ENCODE measurements at places on chromosomes 6 and 20.

DNA sequence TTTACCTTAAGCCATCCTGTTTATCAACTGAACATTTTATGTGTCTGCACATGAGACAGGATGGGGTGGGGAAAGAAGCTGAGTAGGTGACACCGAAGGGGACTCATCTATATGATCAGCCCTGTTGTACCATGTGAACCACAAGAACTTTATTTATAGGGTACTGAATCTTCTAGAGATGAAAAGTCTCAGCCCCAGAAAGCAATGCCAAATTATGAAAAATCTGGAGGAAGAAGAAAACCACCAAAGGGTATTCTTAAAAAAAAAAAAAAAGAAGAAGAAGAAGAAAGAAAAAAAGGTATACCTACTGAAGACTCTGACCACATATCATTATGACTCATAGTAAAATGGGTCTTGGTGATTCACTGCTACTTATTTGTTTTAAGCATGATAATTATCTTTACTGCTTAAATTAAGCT lies 39.8 kb upstream of the HBS1L start:
- DNase-seq = no peak

DNA sequence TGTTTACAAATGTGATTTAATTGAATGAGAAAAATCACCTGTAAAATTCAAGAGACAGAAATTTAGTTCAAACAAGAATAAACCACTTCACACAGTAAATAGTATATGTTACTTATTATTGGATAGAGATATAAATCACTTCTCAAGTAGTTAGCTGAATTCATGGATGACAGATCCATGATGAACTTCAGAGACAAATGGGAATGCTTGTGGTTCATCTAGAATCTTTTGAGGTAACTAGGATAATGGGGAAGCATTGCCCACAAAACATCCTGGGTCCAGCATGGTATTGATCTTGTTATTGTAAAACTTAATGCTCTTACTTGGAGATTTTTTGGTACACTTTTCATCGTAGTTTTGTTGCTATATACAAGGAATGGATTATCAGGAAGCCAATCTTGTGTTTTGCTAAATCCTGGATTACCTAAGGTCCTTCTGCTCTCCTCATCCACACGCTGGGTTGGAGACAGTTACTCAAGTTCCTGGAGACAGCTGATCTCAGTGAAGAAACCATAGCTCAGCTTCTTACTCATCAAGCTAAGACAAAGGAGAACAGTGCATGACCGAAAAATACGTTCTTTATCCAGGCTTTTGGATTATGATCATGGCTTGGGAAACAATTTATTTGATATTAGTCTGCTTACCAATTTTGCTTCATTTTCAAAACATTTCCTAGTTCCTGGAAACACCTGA lies 142.5 kb upstream of the PREP start:
- DNase-seq = peak; percentile 15

GRCh38 chr6:111793711-111794111 lies 79.5 kb downstream of the FYN start:
- DNase-seq = no peak

DNA sequence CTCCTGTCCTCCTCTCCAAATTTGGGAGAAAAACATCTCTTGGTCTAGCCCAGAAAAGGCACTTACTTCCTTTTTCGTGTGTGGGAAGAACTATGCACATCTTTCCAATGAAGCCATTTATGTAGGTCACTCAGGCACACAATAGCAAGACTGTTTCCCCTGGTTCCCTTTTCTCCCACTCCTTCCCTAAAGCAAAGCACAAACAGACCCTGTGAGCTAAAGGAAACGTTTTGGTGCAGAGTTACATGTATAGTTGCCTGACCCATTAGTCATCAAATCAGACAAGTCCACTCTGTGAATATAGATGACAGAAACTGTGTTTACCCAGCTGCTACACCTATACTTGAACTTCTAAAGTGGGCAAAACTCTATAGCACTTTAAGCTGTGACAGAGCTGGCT lies 474.6 kb downstream of the COL12A1 start:
- peak; percentile 74 for DNase-seq

GRCh38 chr6:148203970-148204369 lies 138.7 kb upstream of the SASH1 start:
- peak; percentile 88 for DNase-seq

GRCh38 chr6:105318660-105319059 lies 84.2 kb downstream of the PREP start:
- peak; percentile 77 for DNase-seq

- DNase-seq = peak; percentile 43
Measured at GRCh38 chr6:78251931-78252330, 599.1 kb downstream of the MEI4 start.

DNA sequence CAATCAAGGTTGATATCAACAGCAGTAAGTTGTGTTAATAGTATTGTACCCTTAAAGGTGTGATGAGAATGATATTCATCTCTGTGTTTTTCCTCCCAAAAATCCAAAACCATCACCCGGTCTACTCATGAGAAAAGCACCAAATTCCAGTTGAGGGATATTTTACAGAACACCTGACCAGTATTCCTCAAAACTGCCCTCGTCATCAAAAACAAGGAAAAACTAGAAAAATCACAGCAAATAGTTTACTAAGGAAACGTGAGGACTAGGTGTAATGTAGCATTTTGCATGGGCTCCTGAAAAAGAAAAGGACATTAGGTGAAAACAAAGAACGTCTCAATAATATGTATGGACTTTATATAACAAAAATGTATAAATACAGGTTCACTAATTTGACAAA lies 394.4 kb upstream of the NRSN1 start:
- no peak for DNase-seq

DNA sequence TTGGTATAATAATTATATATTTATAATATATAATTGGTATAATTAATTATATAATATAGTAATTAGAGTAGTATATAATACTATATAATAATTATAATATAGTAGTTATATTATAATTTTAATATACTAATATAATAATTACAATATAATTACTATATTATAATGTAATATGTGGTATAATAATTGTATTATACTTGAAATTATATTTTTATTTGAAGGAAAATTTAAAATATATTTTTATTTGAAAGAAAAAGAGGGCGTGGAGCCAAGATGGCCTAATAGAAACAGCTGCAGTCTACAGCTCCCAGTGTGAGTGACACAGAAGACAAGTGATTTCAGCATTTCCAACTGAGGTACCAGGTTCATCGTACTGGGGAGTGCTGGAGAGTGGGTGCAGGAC lies 365.9 kb downstream of the MMUT start:
- DNase-seq = no peak

- DNase-seq = peak; percentile 86
Measured at GRCh38 chr20:45781391-45781931, 10.2 kb downstream of the WFDC3 start.

- DNase-seq = no peak
Measured at GRCh38 chr6:43386492-43386891, 17.0 kb upstream of the ZNF318 start.

DNA sequence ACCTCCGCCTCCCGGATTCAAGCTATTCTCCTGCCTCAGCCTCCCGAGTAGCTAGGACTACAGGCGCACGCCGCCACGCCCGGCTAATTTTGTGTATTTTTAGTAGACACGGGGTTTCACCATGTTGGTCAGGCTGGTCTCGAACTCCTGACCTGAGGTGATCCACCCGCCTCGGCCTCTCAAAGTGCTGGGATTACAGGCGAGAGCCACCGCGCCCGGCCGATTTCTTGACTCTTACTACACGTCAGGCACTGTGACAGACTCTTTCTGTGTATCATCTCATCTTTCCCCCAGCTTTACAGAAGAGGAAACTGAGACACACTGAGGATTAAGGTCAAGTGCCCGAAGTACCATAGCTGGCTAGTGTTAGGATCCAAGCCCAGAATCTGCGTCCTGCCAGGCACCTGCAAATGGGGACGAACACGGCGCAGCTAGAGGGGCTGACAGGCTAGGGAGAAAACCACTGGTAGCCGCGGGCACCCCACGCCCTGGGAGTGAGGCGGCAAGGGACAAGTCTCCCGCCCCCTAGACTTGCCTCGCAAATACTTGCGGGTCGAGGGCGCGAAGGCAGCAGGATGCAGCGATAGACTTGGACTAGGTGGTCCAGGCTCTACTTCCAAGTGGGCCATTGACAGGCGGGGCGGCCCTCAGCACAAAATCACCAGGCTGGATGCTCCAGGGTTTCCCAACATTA lies 1.1 kb upstream of the TAF8 start:
- DNase-seq = no peak

Measured in fibroblast of skin of back (primary cell).